ENCODE measurements at places on chromosomes 2 and 18.
A peak's percentile ranks its signal among the peaks of the same experiment; 100 is the strongest.

DNA sequence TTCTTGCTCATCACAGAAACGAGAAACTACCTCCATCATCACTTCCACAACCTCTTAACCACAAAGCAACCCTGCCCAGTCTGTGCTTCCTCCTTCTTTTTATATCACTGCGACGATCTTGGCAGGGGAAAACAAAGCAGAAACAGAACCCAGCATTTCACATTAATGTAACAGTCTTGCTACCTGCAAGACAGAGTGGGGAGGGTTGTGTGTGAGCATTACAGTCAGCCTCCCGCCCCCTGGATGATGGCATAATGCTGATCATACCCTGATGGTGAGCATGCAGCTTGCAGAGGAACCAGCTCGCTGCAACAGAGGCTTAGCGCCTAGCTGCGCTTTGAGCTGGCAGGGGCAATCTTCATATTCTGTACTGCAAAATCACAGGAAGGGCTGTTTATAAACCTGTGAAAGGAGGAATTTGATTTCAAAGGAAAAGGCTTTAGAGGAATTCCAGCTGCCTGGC, 376.1 kb downstream of the IRS1 start:
- DNase-seq: peak; percentile 12

- no peak for DNase-seq
Observed at GRCh38 chr2:18401471-18401870, 159.0 kb downstream of the RDH14 start.

GRCh38 chr18:62499263-62499650, 23.6 kb upstream of the ZCCHC2 start:
- no peak for DNase-seq

DNA sequence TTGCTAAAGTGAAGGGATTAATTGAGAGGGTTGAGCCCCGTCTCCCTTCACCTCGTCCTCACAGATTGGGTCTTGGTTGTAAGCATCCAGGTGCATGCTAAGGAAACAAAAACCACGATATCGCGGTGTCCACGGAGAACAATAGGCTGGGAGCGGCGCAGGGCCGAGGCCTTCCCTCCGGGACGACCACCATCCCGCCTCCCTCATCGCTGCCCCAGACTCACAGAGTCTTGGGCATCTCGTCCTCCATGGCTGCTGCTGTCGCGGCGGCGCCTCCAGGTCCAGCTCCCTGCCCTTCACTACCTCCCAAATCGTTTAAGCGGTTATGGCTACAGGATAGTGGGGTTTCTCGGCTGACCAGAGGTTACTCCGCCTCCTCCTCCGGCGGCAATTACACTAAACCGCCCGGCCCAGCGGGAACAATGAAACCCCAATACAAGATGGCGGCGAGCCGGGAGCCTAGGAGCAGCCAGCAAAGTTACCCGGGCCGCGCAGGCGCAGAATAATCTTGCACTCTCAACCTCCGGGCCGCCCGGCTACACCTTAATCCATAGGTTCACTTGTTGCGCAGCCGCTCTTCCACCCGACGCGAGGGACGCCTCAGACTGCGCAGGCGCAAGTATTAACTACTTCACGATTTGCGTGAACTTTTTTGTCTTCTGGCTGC, at the start of gene TIA1:
TIA1 (minus strand) TSS at position 448 of the 667 bp plus-strand sequence; CDS start at position 250, 198 bp downstream.
- peak; percentile 97 for DNase-seq

DNA sequence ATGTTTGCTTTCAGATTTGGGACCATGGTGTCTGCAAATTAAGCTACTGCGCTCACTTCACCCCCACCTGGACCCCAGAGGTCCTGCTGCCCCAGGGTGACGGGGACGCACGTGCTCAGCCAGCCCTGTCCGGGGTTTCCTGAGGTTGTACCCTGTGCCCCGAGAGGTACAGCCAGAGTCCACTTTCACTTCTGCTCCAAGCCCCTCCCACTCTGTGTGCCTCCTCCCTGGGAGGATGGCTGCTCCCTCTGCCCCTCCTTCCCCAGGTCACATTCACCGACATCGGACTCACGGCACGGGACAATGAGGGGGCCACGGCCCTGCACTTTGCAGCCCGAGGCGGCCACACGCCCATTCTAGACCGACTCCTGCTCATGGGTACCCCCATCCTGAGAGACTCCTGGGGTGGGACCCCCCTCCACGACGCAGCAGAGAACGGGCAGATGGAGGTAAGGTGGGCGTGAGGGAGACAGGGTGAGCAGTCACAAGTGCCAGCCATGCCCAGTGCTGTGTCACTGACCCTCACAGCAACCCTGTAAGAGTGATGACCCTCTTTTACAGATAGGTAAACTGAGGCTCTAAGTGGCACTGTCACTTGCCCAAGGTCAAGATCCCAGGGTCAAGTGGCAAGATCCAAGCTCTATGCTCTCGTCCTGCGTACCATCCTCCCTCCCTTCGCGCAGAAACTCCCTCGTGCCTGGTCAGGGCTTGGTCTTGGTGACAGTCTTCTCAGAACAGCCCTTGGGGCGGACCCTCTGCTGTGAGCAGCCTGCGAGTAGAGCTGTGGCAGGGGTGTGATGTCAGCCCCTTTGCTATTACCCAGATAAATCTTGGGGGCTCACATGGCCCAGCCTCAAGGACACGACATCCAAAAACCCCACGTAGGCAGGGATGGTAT, 7.6 kb downstream of the ESPNL start:
- DNase-seq: no peak

GRCh38 chr18:56632070-56633022, 6.0 kb downstream of the TXNL1 start:
- DNase-seq: no peak

GRCh38 chr2:181314551-181314950, 142.6 kb upstream of the ITGA4 start:
- DNase-seq: no peak

GRCh38 chr18:60350150-60350549, 22.4 kb downstream of the MC4R start:
- DNase-seq: no peak

DNA sequence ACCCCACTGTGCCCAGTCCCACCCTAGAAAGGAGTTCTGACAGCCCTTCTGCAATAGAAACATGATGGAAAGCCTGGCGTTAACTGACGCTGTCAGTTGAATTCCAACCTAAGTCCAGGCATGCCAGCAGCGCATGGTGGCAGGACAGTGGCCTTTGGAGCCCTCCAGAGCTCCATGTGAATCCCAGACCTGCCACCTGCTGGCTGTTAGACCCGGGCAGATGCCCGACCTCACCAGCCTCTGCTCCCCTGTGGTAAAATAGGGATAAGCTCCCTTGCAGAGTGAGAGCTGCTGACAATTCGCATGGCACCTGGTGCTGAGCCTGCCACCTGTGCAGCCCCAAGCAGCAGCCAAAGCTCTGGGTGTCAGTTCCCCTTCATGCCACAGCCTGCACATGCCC, 138.6 kb downstream of the LOXHD1 start:
- DNase-seq: no peak

DNA sequence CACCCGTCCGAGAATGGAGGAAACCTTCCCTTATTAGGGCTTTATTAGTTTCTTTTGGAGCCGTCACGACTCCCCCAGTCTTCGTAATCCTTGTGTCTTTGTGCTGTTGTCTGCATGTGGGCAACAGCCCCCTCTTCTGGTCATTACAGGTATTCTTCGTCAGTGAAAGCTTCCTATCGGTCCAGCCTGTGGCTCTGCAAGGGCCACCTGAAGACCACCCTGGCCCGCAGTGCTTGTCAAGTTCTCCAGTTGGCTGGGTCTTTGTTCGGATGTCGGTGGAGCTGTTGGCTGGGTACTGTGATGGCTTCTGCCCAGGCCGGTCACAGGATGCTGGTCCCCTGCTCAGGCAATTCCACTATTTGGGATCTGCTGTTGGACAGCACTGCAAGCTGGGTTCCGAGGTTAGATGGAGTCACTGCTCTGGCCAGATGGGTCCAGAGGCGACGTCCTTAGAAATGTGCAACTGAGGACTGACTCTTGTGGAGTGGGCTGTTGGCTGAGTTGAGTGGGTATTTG, 19.2 kb downstream of the E2F6 start:
- peak; percentile 14 for DNase-seq

- no peak for DNase-seq
Observed at GRCh38 chr2:51465326-51465725, 433.4 kb upstream of the NRXN1 start.
